ENCODE measurements at places on chromosomes 5 and 9. TPM values are rescaled to one million over a fixed set of nuclear protein-coding genes. Genes with fewer than 3 reads are reported as not detected.

Gene MARCOL
- total RNA-seq = not detected

Gene PCDHGA4
- total RNA-seq = 8.4 TPM

Gene HNRNPA0
- 13.7 TPM for total RNA-seq

Gene PDE6A
- 0.05 TPM for total RNA-seq

Gene CBY3
- total RNA-seq = not detected

Gene ARHGEF37
- total RNA-seq = 32.8 TPM

Gene ARHGEF39
- 0.45 TPM for total RNA-seq

Gene KIF24
- 0.45 TPM for total RNA-seq

Gene BAAT
- total RNA-seq = not detected

Gene LVRN
- total RNA-seq = 0.59 TPM

Gene GPR150
- not detected for total RNA-seq

Gene DCTN3
- 139 TPM for total RNA-seq

Gene C7
- 199 TPM for total RNA-seq

Gene ARL14EPL
- not detected for total RNA-seq

Gene GHR
- total RNA-seq = 11.9 TPM

Gene SPEF2
- total RNA-seq = 2.7 TPM

Data from left ventricle myocardium superior (tissue), 1 donor.